Small intestine (tissue), 16 donors: ENCODE measurements at places on chromosomes 7 and 10. TPM values are rescaled to one million over a fixed set of nuclear protein-coding genes. Genes with fewer than 3 reads are reported as not detected.

DNA sequence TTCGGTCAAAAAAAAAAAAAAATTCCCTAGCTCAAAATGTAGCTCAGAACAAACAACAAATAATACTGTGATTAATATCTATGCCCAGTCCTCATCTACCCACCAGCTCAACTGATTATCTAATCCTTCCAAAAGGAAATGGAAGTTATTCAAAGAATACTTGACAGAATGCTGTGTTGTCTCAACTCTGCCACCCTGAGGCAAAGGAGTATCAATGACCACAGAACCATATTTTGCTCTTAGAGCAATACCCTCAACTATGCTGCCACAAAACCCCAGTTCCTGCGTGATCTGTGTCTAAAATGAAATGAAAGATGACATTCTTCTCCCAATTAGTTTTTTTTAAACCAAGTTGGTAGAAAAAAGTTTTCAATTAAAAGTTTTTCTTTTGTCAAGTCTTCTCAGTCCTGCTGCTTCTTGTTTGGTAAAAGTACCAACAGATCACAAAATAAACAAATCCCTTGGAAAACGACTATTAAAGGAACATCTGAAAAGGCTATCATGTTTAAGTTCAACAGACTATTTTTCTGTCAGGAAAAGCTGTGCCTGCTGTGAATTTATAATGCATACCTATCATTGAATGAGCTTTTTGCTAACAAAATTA, 21.6 kb downstream of the RBM28 start:
- peak; percentile 58 for DNase-seq

DNA sequence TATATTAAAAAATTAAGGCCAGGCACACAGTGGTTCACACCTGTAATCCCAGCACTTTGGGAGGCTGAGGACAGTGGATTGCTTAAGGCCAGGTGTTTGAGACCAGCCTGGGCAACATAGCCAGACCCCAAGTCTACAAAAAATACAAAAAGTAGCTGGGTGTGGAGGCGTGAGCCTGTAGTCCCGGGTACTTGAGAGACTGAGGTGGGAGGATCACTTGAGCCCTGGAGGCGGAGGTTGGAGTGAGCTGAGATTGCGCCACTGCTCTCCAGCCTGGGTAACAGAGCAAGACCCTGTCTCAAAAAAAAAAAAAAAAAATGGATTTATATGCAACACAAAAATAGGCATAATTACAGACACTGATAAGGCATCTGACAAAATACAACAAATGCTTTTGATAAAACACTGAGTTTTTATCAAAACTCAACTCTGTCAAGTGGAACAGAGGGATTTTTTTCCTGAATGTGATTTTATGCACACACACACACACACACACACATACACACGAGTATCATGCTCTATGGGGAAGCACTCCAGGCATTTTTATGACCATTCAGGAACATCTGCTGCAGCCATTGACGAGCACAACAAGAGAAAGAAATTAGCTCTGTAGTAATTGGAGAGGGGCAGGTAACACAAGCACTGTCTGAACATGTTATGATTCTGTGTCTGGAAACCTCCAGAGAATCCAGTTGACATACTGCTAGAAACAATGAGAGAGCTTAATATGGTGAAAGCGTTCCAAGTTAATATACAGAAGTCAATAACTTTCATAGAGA, 193.1 kb downstream of the WDR37 start:
- DNase-seq = no peak

DNA sequence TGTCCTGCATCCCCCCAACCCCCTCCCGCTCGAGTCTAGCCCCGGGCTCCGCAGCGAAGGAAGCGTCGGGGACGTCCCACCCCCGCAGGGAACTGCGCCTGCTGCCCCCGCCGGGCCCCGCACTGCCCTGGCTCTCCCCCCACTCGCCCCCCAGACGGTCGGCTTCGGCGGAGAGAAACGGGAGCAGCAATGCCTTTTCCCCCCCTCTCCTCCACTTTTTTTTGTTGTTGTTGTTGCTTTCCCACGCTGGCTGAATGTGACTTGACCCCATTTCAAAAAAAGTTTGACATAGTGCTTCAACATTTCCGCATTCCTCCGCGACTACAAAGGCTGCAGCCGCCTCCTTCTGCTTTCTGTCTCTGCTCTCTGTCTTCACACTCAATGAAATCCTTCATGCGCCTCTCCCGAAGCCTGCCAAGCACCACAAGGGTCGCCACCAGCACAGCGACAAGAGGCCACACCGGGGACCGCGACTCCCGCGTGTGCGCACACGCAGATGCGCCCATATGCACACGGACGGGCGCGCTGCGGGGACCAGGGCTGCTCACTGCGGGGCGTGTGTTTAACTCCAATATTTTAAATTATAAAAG, 1.0 kb downstream of the CDK6 start:
- peak; percentile 90 for DNase-seq

GRCh38 chr10:133260895-133261725, 15.6 kb downstream of the ADAM8 start:
- peak; percentile 55 for DNase-seq

- peak; percentile 85 for DNase-seq
Observed at GRCh38 chr10:69449841-69450240, 1.4 kb upstream of the TSPAN15 start.

GRCh38 chr10:52248697-52249306, 65.3 kb upstream of the DKK1 start:
- DNase-seq = no peak

DNA sequence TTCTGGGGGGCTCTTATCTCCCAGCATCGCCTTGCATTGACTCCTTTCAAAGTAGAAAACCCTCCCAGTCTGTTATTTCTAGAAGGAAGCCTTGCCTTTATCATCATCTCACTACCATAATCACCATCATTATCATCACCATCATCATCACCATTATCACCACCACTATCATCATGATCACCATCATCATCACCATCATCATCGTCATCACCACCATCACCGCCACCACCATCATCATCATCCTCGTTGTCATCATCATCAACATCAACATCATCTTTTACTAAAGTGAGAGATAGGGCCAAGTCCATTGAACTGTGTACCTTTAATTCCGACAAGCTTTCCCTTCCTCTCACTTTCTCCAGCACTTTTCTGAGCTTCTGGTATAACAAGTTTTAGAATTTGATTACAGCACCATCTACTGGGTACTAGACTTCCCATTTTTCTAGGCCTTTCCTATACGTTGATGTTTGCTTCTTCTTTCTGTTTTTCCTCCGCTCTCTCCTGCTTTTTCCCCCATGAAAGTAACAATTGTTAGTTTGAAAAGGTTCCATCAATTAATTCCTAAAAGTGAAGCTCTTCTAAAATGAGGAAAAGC, 226.4 kb downstream of the BUB3 start:
- DNase-seq = peak; percentile 11

- DNase-seq = no peak
Observed at GRCh38 chr7:2947058-2947780, 96.4 kb downstream of the CARD11 start.

- DNase-seq = no peak
Observed at GRCh38 chr7:34603711-34604444, 54.1 kb upstream of the NPSR1 start.

DNA sequence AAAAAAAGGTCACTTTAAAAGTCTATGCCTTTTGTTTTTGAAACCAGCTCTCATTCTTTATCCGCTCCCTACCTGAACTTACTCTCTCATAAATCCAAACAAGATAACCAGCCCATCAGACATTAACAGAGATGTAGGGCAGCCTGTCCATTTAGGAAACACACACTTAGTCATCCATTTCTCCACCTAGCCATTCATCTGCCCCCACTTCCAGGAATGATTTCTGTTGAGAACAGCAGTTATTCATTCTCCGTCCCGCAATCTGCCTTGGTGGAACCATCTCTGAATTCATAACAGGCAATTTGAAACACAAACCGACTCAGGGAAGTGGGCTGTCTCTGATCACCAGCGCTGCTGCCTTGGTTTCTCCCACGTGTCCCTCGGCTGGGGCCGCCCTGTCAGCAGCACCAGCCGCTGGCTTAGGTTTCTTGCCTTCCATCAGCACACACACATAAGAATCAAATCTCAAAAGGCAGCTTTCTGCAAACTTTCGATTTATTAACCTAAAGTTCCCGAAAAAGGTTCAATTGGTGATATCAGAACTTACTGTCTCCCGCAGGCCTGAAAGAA, 528.2 kb upstream of the NRP1 start:
- no peak for DNase-seq

- DNase-seq = no peak
Observed at GRCh38 chr10:49134327-49134726, 506 bp upstream of the FAM170B start.

GRCh38 chr10:76175533-76176165, 744.2 kb downstream of the LRMDA start:
- DNase-seq = no peak

GRCh38 chr7:76352193-76352592, 6.6 kb downstream of the YWHAG start:
- DNase-seq = no peak

DNA sequence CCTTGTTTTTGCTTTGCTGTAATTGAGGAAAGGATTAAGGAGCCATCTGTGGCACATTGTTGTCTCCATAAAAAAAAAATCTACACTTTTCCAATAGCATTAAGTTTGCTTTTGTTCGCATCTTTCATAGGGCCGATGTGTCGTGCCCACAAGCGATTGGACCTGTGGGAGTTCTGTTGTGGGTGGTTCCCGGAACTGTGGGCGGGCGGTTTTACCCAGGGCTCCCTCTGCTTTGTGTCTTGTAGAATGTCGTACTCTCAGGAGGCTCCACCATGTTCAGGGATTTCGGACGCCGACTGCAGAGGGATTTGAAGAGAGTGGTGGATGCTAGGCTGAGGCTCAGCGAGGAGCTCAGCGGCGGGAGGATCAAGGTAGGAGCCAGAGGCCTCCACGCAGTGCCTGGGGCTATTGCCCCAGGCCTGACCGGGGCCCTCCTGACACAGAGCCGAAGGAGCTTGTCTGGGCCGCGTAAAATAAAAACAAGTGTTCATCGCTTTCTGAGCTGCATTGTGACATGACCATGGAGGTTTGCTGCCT, 92.4 kb downstream of the ACTR3B start:
- DNase-seq = no peak

The STMP1 gene
- polyA plus RNA-seq = 44.7 TPM

The PRSS58 gene
- not detected for polyA plus RNA-seq

The ATRNL1 gene
- polyA plus RNA-seq = not detected

The PDCD4 gene
- polyA plus RNA-seq = 111 TPM

The CCNY gene
- polyA plus RNA-seq = 50.2 TPM

The PIP gene
- not detected for polyA plus RNA-seq

The HABP2 gene
- polyA plus RNA-seq = 16.3 TPM

The OR2A42 gene
- 0.03 TPM for polyA plus RNA-seq

The LIPN gene
- not detected for polyA plus RNA-seq
